ENCODE measurements at places on chromosomes 2 and 18. TPM values are rescaled to one million over a fixed set of nuclear protein-coding genes. Genes with fewer than 3 reads are reported as not detected.
A peak's percentile ranks its signal among the peaks of the same experiment; 100 is the strongest.

DNA sequence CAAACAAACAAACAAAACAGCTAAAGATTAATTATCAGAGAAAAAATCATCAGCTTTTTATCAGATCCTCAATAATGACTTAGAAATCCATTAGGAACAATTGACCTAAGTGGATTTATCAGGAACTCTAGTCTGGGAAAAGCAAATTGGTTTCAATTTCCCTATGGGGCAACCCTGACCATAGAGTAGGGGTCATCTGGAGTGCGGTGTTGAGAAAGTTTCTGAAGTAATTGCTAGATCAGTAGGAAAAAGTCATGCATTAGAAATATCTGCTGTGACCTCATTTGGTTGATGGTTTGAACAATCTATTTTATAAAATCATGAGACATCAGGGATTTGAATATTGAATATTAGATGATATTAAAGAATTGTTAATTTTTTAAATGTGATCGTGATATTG, 507.9 kb downstream of the TXNL1 start:
- no peak for DNase-seq

The TPRKB gene
- 59.7 TPM for total RNA-seq

DNA sequence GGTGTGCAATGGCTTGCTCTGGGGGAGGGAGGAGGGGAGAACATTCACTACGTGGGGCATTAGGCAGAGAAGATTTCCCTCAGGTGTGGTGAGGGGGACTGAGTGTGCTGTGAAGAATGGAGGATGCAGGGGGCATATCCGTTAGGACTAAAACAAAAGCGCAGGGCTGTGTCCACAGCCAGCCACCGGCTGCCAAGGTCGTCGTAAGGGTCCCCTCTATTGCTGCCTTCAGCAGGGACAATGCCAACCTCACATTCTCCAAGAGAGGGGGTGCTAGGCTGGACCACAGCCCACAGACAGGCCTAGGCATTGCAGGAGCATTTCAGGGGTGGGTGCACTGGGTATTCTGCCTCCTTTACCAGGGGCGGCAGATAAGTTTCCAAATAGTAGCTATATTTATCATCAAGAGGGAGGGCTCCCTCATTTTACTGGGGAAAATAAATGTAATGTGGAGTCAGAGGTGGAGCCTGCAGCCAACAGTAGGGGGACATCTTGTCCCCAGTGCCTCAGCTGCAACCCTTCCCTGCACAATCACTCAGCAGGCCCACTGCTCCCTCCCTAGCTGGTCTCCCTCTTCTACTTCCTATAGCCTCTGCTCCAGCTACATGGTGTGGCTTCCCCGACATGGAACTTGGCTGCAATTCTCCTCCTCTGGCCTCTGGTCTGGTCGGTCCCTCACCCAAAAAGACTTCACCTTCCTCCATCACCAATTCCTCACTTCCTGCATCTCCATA, 74.9 kb upstream of the OTOF start:
- no peak for DNase-seq

DNA sequence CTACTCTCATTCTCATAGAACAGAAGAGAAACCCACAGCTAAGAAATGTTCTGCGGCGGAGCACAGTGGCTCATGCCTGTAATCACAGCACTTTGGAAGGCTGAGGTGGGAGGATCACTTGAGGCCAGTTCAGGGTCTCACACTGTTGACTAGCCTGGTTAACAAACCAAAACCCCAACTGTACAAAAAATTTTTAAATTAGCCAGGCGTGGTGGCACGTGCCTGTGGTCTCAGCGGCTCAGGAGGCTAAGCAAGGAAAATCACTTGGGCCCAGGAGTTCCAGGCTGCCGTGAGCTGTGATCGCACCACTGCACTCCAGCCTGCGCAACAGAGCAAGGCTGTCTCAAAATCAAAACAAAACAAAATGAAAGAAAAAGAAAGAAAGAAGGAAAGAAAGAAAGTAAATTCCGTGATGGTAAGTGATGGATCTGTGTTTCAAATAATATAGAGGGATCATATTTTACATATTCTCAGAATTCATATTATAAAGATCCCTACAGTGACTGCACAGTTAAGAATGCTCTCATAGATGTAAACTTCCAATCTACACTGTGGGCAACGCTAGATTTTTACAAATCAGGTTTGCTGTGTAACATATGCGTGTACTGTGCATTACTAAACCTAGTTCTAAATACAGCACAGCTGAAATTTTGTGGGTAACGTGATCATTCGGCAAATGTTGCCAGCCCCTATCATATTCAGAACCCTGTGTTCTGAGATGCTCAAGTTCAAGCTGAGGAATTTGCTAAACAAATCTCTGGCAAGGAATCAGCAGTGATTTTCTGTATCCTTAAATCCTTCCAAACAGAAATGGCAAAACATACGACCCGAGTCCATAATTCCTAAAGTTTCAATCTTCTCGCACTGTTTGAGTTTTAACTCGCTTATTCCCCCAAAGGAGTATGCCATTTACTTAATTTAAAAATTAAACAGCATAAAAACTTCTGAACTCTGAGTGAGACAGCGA, 1.2 kb upstream of the RAB12 start:
- DNase-seq = peak; percentile 66

DNA sequence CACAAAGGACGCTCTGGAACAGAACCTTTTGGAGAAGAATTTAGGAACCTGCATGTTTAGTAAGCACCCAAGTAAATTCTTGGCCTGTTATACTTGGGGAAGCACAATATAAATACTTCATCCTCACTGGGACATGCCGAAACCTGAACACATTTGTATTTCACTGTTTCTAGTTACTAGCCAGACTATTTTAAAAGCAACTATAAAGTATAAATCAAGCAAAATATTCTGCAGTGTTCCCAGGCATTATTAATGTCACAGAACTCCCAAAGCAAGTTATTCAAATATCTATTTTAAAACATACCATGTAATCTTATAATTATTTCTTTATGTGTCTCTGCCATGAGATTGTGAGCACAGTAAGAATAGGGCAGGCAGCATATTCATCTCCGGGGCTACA, 54.8 kb downstream of the CALCRL start:
- DNase-seq = no peak

DNA sequence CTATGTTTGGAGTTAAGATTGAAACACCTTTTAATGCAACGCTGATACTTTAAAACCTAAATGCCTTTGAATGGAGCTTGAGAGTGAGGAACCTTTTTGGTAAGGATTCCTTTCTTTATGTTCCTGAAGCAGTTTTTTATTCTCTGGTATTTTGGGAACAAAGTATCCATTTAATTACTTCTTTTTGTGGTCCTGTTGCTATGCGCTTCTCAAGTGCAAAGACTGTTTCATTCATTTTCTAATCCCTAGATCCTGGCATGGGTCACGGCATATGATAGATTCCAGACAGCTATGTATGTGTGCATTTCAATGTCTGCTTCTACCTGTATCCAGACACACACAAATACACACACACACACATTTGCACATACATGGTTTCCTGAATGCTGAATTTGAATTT, 28.0 kb downstream of the TRPM8 start:
- DNase-seq = no peak

DNA sequence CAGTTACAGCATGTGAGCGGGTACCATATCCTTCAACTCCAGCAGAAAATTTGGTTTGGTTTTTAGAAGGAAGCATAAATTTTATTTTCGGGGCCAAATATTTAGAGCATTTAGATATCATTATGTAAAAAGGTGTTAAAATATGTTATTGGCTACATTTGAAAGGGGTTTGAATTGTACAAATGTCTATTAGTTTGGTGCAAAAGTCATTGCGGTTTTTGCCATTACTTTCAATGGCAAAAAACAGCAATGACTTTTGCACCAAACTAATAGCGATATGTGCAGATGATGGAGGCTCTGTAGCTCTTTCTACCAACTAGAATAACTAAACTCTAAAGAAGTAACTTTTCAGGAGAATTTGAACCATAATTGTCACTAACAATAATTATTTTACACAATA, 1666.2 kb upstream of the SLC39A10 start:
- DNase-seq = no peak

- DNase-seq = no peak
These were observed 30.2 kb downstream of the GAREM1 start for GRCh38 chr18:32440518-32440917.

DNA sequence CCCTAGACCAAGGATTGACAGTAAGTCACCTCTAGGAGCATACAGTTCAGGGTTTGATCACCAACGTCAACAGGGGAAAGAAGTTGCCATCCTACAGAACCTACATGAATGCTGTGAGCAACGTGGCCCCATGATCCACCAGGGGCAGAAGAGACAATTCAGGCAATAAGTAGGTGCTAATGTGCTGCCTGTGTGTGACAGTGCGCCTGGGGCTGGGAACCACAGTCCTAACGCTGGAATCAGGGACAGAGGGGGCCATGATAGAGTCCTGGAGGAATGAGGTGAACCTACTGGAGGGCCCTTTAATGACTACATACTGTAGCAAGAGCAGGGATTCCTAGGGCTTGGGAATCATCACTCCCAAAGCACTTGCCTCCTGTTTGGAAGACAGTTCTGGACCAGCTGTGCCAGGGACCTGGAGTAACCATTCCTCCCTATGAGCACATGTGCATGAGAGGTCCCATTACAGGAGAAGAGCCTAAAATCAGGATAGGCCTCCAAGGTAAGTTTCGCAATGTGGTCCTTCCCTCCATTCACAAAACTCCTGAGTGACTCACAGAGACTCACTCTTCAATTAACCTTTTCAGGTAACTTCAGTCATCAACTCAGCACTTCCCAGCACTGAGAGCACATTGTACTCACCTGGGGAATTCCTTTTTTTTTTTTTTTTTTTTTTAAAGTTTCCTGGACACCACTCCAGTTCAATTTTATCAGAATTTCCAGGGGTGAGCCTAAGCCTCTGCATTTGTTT, 214.0 kb downstream of the TMEM163 start:
- no peak for DNase-seq

DNA sequence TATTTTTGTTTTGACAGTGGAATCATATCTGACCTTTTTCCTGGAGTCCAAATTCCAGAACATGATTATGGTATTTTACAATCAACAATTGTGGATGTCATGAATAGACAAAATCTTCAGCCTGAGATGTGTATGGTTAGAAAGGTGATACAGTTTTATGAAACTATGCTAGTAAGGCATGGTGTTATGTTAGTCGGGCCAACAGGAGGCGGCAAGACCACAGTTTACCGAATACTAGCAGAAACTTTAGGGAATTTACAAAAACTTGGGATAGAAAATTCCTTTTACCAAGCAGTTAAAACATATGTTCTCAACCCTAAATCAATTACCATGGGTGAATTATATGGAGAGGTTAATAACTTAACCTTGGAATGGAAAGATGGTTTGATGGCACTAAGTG, 137.0 kb downstream of the DNAH6 start:
- peak; percentile 1 for DNase-seq

The ATAD2B gene
- total RNA-seq = 5.8 TPM

The CHRNG gene
- 0.83 TPM for total RNA-seq

- DNase-seq = no peak
These were observed 47.0 kb downstream of the TWIST2 start for GRCh38 chr2:238894950-238895298.

The DSEL gene
- 164 TPM for total RNA-seq

DNA sequence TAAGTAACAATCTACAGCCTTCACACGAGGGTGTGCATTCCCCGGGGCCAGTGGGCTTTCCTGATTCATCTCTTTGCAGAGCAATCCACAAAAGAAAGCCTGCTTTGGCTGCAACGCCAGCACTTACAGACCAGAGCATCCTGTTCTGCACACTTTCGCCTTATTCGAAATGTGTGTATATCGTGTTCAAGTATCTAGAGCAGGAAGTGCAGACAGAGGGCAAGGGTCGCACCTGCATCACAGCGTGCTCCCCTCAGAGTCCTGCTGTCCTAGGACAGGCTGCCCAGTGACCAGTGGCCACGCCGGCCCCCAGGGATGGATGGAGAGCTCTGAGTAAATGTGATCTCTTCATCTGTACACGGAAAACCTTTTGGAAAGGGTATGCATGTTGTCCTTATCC, 264.3 kb downstream of the ZNF516 start:
- no peak for DNase-seq

GRCh38 chr2:80302314-80303005, 2.1 kb downstream of the LRRTM1 start:
- no peak for DNase-seq

DNA sequence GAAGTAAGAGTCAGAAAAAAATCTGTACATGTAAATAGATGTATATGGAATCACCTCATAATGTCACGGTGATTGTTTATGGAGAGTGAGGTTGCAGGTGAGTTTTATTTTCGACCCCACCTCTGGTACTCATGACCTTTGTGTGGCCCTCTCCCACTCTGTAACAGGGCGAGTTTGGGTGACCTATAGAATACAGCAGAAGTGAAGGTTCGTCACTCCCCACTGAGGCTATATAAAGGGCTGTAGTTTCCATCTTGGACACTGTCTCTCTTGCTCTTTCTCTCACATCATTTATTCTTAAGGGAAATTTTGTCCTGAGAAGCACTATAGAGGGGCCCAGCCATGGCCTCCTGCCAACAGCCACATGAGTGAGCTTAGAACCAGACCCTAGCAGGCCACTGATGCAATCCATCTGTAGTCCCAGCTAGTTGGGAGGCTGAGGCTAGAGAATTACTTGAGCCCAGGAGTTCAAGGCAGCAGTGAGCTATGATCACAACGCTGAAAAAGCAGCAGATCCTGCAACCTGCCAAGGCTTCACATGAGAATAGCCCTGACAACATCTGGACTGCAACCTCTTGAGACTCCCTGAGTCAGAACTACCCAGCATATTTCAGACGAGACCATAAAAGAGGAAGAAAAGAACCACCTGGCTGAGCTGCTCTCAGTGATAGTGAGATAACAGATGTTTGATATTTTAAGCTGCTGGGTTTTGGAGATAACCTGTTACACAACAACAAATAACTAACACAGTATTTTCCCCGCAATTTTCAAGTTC, 74.3 kb upstream of the SLC1A4 start:
- DNase-seq = no peak

The RASGRP3 gene
- total RNA-seq = 9.4 TPM

DNA sequence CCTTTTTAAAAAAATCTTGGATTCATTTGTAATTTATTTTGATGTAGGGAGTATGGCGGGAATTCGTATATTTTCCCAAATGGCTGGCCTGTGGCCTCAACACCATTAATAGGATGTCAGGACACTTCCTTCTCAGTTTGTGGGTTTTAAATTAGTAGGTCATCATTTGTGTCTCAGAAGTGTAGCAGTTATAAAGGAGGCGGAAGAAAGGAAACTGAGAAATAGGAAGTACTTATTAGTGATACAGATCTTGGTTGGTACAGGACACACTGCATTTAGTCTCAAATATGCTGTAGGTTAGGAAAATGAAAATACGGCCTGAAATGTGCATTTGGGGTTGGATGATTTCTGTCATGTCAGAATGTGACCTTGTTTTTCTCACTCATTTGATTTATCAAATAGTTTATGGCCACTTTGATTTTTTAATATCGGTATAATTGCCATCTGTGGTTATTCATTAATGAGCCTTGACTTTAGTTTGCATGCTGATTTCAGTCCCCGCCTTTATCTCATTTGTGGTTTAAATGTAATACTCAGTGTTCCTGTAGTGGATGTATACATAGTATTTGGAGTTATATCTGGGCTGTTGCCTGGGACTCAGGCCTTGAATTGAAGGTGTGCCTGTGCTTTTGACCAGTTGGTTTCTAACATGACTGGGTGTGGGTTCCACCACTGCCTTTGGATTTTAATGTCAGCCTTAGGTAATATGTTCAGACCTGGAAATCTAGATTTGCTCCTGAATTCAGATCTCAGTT, 31.4 kb downstream of the ZCCHC2 start:
- DNase-seq = no peak
